HuH-7.5 (cell line): ENCODE measurements at places on chromosomes 13 and 19.

DNA sequence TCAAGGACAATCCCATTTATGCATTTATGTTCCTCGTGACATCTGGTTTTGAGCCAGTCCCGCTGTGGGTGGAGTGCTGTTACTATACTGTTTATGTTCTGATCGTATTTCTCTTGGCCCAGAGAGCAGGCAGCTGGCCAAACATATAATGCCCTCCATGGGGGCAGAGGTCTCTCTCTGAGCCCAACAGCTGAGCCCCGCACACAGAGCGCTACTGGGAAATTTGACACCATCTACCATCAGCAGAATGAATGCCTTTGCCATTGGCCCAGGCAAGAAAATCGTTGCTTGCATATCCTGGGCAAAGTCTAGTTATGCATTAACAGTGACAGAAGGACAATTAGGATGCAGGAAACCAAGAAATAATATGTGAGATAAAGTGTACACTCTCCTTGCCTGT, 126.8 kb upstream of the CACNA1A start:
- no peak for DNase-seq

GRCh38 chr13:41858780-41859179, 102.1 kb downstream of the VWA8 start:
- DNase-seq = no peak

DNA sequence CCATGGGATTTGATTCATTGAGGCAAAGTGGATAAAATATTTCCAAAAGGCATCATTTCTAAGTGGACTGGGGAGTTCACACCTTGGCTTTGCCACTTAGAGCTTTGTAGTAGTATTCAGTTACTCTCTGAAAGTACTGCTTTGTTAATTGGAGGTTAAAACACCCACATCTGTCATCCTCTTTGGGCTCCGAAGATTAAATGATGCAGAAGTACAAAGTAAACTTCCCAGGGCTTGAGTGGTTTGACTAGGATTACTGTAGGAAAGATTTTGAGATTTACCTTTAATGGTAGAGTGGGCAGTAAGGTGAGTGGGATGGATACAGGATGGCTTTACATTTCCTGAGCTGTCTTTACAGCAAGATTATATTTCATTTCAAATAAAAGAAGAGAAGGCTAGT, 42.4 kb downstream of the WASF3 start:
- no peak for DNase-seq

DNA sequence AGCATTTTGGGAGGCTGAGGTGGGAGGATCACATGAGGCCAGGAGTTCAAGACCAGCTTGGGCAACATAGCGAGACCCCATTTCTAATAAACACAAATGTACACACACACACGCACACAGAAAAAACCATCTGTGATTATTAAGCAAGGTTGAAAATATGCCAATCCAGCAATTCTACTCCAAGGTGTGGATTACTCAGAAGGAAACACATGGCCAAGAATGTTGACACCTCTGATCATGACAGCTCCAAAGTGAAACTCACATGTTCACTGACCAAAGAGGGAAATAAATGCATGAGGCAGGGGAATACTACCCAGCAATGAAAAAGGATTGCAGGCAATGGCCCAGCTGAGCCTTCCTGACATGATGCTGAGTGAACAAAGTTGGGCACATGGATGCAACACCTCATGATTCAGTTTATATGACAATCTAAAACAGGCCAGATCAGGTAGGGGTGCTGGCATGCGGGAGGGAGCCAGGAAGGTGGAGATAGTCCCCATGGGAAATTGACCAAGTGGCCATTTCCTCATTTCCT, 4.4 kb downstream of the DOCK6 start:
- DNase-seq = no peak

DNA sequence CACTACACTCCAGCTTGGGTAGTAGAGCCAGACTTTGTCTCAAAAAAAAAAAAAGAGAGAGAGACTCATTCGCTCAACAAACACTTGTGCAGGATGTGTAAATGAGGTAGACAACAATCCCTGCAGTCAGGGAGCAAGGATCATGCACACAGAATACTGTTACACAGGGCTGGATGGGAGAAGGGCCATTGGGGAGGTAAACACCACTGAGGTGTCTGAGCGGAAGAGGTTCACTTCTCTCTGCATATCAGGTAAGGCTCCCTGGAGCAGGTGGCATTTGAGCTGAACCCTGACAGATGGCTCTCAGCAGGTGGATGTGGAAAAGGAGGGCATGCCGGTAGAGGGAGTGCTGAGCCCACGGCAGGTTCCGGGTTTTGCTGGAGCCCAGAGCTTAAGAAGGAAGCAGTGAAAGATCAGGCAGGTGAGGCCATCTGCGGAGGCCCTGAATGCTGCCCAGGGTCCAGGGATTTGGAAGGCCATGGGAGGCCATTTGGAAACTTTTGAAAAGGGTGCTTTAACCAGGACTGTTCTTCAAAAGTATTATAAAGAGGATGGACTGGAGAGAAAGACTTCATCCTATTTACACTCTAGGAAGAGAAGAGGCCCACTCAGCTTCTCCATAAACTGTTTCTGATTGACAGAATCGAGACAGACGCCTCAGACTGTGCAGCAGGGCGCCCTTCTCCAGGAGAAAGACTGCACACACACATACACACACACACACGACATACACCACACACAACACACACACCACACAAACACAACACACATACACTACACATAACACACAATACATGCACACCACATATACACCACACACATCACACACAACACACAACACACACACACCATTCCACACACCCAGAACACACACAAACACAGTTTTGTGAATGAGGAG, 199.4 kb downstream of the USP12 start:
- no peak for DNase-seq

DNA sequence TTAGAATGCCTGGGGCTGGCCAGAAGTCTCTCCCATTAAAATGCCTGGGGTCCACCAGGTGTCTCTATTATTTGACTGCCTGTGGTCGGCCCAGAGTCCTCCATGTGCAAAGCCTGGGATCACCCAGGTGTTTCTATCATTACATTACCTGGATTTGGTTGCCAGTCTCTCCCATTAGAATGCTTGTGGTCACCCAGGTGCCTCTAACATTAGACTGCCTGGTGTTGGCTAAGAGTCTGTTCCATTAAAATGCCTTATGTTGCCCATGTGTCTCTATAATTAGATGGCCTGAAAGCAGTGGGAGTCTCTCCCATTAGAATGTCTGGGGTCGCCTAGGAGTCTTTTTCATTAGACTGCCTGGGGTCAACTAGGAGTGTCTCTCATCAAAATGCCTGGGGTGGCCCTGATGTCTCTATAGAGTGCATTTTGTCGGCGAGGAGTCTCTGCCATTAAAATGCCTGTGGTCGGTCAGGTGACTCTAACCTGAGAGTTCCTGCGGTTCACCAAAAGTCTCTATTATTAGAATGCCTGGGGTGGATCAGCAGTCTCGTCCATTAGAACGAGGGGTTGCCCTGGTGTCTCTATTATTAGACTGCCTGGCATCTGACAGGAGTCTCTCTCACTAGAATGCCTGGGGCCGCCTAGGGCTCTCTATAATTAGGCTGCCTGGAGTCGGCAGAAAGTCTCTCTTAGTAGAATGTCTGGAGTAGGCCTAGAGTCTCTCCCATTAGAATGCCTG, 1540.5 kb downstream of the UQCRFS1 start:
- DNase-seq = no peak

DNA sequence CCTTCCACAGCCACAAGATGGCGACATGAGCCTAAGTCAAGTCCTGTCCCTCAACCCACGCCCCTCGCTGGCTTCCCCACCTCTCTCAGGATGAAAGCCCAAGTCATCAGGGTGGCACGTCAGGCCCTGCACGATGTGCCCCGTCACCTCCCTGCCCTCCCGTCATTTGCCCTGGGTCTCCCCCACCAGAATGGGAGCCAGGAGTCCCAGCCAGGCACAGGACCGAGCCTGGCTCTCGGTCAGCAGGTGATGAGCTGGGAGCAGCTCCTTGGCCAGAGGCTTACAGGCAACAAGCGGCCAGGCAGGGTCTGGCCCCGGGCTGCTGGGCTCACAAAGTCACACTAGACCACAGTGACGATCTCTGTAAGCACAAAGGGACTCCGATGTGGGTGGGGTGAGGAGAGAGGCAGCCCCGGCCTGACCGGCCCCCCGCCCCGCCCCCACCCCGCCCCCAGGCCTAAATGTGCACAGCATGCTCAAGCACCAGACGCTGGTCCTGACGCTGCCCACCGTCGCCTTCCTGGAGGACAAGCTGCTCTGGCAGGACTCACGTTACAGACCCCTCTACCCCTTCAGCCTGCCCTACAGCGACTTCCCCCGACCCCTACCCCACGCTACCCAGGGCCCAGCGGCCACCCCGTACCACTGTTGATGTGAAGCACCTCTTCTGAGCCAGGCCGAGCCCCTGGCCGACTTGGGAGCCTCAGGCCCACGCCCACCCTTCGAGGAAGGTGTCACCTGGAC, 7.3 kb downstream of the MRPL4 start:
- peak; percentile 72 for DNase-seq

GRCh38 chr13:28819735-28820098, 422 bp upstream of the MTUS2 start:
- DNase-seq = peak; percentile 71

- DNase-seq = no peak
These were observed 5.1 kb downstream of the BCL3 start for GRCh38 chr19:44753626-44753931.

DNA sequence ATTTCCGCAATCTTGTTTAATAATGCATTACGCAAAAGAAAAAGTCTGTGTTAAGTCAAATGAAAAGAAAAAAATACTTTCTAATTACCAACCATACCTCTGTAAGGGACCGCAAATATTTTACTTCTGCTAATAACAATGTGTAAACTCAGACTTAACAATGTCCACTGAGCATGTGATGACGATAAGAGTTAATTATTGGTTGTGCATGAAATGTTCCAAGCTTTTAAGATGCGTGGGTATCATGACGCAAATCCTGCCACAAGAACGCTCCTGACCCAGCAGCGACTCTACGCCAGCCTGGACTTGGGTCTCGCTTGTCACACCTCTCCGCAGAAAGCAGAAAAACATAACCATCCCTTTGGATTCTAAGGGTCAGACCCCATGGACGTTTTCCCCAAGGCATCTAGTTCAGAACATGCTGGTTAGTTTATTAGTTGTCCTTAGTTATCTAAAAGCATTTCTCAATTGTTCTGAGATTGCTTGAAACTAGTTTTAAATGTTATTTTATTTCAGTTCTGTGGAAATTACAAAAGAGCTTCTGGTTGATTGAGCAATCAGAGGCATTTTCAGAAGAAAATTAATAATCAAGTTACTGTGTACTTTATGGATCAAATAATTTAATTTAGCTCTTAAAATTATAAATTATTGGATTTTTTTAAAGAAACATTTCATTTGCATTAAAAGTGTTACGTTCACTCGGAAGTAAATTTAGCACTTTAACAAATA, 779.9 kb upstream of the ARGLU1 start:
- no peak for DNase-seq
